ENCODE measurements at places on chromosomes 1 and 21. TPM values are rescaled to one million over a fixed set of nuclear protein-coding genes. Genes with fewer than 3 reads are reported as not detected.

GRCh38 chr1:69976896-69977295 lies 228.5 kb downstream of the LRRC40 start:
- no peak for DNase-seq

Gene ARHGAP29
- 28.6 TPM for total RNA-seq

DNA sequence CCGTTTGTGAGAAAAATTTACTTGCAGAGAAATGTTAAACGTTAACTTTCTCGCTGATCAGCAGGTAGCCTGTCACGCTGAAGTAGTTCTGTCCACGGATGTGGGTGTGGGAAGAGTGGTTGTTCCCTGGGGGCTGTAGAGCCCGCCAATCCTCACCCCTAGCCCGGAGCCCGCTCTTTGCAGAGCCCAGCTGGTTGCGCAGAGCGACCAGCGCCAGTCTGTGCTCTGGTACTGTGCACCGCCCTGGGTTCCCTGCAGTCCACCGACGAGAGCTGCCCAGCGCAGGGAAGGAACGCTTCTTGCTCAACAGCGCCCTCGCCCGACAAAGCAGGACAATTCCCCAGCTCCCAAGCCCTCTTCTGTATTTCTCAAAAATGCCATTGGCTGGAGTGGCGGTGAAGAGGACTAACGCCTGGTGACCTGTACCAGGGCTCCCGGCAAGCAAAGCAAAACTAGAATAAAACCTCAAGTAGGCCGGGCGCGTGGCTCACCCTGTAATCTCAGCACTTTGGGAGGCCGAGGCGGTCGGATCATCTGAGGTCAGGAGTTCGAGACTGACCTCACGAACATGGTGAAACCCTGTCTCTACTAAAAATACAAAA lies 3.3 kb downstream of the RIPPLY3 start:
- peak; percentile 76 for DNase-seq

GRCh38 chr1:180167721-180168467 lies 13.2 kb downstream of the QSOX1 start:
- no peak for DNase-seq

GRCh38 chr1:59394706-59395425 lies 98.0 kb downstream of the FGGY start:
- no peak for DNase-seq

- no peak for DNase-seq
Observed at GRCh38 chr1:192513697-192514096, 61.9 kb upstream of the RGS1 start.

Measured in heart right ventricle (tissue), 16 donors.